Lung (tissue), 17 donors: ENCODE measurements at places on chromosomes 2 and 18. TPM values are rescaled to one million over a fixed set of nuclear protein-coding genes. Genes with fewer than 3 reads are reported as not detected.

Gene CPLX4
- polyA plus RNA-seq: not detected

Gene ATP5MC3
- 255 TPM for polyA plus RNA-seq

Gene GDF7
- polyA plus RNA-seq: 0.26 TPM

Gene HOXD1
- polyA plus RNA-seq: 0.90 TPM

Gene SPATA3
- polyA plus RNA-seq: not detected

Gene SERPINB10
- not detected for polyA plus RNA-seq

DNA sequence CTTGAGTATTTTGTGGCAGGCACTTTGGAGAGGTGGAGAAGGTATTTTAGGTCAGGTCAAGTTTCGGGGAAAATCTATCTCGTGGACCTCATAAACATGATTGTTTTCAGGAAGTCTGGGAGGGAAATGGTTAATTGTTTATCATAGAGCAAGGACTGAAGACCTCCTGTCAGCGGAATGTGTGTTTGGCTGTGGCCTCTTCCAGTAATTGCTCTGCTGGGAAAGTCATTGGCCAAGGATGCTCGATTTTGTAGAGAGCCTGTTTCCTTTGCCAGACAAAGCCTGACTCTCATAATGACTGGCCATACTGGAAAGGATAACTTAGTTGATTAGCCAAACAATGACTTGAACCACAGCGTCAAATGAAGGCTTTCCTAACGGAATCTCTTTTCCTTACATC is 30.0 kb downstream of the IL1R2 start:
- no peaks in the 10 kb centered on the region for H3K27me3 ChIP-seq
- no peak overlapping the region for H3K4me3 ChIP-seq
- H3K4me1 ChIP-seq: peaks cover 28% of the 10 kb centered on the region
- DNase-seq: peak; percentile 80
- H3K27ac ChIP-seq: peak overlapping the region; percentile 42
- H3K36me3 ChIP-seq: no peaks in the 10 kb centered on the region

DNA sequence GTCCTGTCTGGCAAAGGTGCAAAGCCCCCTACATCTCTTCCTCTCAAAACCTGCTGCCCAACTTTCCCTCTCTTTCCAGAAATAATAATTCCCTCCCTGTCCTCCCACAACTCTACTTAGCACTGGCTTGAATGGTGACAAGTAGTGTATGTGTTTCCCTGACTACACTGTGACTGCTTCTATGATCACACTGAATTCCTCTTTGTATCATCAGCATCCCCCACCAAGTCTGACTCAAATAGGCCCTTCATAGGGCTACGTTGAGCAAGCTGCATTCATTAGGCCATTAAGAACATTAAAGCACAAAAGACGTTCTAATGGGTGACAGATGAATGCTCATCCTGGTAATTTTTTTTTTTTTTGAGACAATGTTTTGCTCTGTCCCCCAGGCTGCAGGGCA is 13.7 kb upstream of the ST3GAL5 start:
- DNase-seq: no peak
- no peak overlapping the region for H3K27ac ChIP-seq
- H3K27me3 ChIP-seq: no peaks in the 10 kb centered on the region
- H3K4me3 ChIP-seq: no peak overlapping the region

DNA sequence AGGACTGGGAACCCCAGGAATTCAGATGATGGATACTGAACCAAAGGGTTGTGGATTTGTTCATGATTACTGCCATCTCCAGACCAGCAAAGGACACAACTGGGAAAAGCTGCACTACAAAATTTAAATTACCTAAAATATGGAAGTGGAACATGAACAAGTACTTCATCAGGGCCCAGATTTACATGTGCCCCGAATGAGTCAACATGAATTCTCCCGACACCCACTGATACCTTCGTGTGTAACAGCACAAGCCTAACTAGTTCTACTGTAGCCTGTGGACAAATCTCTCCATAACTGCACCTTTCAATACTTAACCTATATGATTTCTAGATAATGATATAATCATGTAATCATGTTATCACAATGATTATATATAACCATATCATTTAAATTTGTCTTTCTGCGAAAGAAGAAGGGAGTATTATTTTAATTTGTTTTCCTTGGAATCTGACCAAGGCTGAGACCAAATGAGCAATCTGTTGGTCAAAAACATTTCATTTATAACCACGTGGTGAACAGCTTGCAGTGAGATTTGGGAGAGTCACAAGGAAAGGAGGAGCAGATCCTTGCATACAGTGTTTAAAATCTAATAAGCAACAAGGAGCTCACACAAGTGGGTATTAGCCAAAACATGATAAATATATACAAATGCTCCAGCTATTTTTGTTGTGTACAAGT is 70.5 kb downstream of the CACNB4 start:
- H3K4me1 ChIP-seq: peaks cover 3% of the 10 kb centered on the region
- H3K27ac ChIP-seq: no peak overlapping the region
- no peaks in the 10 kb centered on the region for H3K27me3 ChIP-seq
- DNase-seq: no peak

DNA sequence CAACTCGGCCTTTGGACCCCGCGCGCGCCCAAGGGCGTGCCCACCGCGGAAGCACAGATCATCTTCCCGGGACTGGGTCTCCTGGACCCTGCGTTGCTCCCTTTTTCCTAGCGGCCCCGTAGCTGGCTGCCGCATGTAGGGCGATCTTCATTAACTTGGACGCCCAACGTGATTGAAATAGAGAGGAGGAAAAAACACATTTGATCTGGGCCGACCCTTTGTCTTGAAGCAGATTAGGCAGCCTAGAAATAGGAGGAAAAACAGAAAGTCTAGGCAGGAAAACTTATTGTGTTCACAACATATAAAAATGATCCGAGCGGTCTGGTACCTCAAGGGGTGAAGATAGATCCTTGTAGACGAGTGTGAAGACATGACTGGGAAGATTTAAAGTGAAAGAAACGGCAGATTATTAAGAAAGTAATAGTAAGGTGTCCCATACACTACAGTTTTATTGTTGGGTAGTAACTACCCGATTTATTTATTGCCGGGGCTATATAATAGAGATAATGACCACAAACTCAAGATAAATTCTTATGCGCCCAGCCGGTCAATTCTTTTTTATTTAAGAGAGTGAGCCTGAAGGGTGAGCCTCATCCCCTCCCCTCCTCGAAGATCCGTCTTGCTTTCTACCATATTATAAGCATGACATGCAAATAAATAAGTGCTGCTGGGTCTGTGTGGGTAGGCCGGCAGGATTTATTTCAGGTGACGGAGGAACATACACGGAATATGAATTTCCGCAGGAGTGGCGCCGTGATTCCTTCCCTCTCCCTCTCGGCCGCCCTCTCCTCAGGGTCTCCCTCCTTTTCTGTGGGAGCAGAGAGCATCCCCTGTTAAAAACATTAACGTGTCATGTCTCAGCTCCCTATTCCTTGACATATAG is 147.4 kb downstream of the MEIS1 start:
- H3K27me3 ChIP-seq: peaks cover 3% of the 10 kb centered on the region
- peaks cover 5% of the 10 kb centered on the region for H3K4me1 ChIP-seq
- no peaks in the 10 kb centered on the region for H3K36me3 ChIP-seq

DNA sequence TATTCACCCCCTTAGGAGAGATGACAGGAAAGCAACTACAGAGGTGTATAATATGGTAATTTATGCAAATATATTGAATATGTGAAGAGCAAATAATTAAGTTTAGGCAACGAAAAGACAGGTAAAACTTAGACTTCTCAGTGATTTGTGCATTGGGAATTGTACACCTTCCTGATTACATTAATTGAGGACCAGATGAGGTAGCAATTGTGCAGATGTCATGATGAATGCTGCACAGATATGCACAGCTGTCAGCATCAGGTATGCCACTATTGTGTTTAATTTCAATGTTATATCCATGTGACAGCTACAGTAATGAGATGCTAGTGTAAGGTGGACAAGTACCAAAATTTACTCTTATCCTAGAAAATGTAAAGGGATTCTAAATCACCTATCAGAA is 267.2 kb upstream of the FSIP2 start:
- no peaks in the 10 kb centered on the region for H3K27me3 ChIP-seq
- no peaks in the 10 kb centered on the region for H3K4me1 ChIP-seq
- no peaks in the 10 kb centered on the region for H3K36me3 ChIP-seq
- no peak for DNase-seq
- H3K4me3 ChIP-seq: no peak overlapping the region

GRCh38 chr2:19839438-19839837 is 62.3 kb downstream of the TTC32 start:
- no peak overlapping the region for H3K27ac ChIP-seq
- H3K4me1 ChIP-seq: no peaks in the 10 kb centered on the region
- no peaks in the 10 kb centered on the region for H3K27me3 ChIP-seq
- no peak overlapping the region for H3K4me3 ChIP-seq

DNA sequence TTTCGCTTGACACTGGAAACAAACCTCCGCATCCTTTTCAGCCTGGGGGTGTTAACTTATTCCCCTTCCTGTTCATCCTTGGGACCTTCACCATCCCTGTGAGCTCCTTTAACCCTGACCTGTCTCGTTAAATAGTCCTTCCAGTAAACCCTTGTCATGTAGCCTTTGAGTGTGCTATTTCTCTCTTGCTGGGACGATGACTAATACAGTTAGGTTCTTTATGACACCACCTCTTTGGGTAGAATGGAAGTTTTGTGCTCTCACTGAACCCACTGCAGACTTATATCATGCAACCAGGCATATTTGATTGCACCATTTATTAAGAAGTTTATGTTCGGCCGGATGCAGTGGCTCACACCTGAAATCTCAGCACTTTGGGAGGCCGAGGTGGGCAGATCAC is 40.5 kb upstream of the GAREM1 start:
- no peaks in the 10 kb centered on the region for H3K36me3 ChIP-seq
- H3K4me1 ChIP-seq: no peaks in the 10 kb centered on the region
- H3K4me3 ChIP-seq: no peak overlapping the region
- no peaks in the 10 kb centered on the region for H3K27me3 ChIP-seq
- no peak for DNase-seq

- no peaks in the 10 kb centered on the region for H3K36me3 ChIP-seq
- peaks cover 27% of the 10 kb centered on the region for H3K4me1 ChIP-seq
- H3K27me3 ChIP-seq: no peaks in the 10 kb centered on the region
- DNase-seq: no peak
Observed at GRCh38 chr2:134310107-134311079, 56.5 kb downstream of the MGAT5 start.

- DNase-seq: no peak
- peaks cover 9% of the 10 kb centered on the region for H3K4me1 ChIP-seq
- H3K4me3 ChIP-seq: no peak overlapping the region
Observed at GRCh38 chr18:9340472-9340871, 5.9 kb downstream of the TWSG1 start.

DNA sequence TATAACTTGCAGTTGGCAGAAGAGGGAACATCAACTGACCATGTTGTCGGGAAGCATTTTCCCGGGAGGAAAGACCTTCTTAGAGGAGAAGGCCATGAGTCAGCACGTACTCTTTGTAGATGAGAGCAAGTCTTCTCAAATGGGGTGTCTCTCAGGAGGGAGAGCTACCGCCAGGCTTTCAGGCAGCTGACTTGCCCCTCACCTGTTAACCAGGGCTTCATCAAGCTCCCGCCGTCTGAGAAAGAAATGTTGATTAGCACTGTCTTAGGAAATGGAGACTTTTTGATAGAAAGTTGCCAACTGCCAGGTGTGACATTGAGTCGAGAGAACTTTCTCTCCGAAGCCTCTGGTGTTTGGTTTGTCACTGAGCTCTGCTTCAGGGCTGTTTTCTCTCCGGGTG is 196.1 kb downstream of the ZNF407 start:
- H3K27ac ChIP-seq: no peak overlapping the region
- no peaks in the 10 kb centered on the region for H3K27me3 ChIP-seq
- H3K4me1 ChIP-seq: no peaks in the 10 kb centered on the region
- H3K36me3 ChIP-seq: no peaks in the 10 kb centered on the region
- H3K4me3 ChIP-seq: no peak overlapping the region
- DNase-seq: no peak

DNA sequence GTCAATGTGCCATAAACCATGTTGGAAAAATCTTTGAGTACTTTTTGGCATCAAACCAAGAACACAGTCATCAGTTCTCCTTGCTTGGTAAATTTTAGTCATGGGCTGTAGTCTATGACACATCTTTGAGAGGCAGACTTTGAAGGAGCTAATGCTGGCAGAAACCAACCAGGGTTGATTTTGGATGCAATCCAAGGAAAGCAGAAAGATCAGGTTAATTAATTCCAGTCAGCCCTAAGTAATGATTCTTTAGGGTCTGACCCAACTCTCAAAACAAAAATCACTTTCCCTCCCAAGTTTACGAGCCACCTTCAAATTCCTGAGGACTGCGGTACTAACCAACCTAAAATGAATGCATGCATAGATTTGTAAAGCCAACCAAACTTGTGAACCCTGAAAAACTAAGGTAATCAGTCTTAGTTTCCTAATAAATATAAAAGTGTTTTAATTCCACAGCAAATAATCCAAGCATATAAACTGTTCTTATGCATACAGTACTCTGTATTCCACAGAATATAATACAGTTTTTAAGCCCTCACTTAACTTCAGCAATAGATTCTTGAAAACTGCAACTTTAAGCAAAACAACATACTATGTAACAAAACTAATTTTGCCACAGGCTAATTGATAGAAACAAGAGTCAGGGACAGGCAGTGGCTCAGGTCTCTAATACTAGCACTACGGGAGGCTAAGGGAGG is 22.0 kb downstream of the AP1S3 start:
- H3K4me1 ChIP-seq: no peaks in the 10 kb centered on the region
- H3K27ac ChIP-seq: no peak overlapping the region
- H3K4me3 ChIP-seq: no peak overlapping the region
- H3K36me3 ChIP-seq: no peaks in the 10 kb centered on the region

- H3K27ac ChIP-seq: peak overlapping the region; percentile 17
- no peaks in the 10 kb centered on the region for H3K27me3 ChIP-seq
- DNase-seq: no peak
- H3K4me3 ChIP-seq: no peak overlapping the region
- peaks cover 8% of the 10 kb centered on the region for H3K4me1 ChIP-seq
- H3K36me3 ChIP-seq: no peaks in the 10 kb centered on the region
Observed at GRCh38 chr2:174035981-174036742, 71.0 kb upstream of the SP3 start.

DNA sequence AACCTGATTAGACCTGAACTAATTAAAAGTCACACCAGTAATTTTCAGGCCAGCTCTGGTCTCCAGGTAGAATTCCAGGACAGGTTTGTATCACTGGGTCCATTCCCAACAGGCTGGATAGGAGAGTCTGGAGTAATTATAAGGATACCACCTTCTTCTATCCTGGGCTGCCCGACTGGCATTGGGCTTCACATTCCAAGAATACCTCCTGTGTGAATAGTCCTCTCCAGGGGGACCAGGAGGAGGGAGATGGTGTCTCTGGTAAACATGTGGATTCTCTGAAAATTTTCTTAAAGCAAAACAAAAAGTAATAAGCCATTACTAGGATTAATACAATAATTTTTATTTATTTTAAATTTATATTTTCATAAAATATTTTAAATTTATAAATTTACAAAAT is 17.3 kb downstream of the DUSP11 start:
- peaks cover 5% of the 10 kb centered on the region for H3K4me1 ChIP-seq
- H3K4me3 ChIP-seq: no peak overlapping the region
